NCI-H446 treated with DMSO at 0.1 percent for 48 hours (cell line): ENCODE measurements at places on chromosomes 4 and X.

GRCh38 chrX:12974305-12974795 is 560 bp upstream of the TMSB4X start:
- no peak for DNase-seq

GRCh38 chr4:128709268-128709667 is 100.2 kb upstream of the JADE1 start:
- no peak for DNase-seq

DNA sequence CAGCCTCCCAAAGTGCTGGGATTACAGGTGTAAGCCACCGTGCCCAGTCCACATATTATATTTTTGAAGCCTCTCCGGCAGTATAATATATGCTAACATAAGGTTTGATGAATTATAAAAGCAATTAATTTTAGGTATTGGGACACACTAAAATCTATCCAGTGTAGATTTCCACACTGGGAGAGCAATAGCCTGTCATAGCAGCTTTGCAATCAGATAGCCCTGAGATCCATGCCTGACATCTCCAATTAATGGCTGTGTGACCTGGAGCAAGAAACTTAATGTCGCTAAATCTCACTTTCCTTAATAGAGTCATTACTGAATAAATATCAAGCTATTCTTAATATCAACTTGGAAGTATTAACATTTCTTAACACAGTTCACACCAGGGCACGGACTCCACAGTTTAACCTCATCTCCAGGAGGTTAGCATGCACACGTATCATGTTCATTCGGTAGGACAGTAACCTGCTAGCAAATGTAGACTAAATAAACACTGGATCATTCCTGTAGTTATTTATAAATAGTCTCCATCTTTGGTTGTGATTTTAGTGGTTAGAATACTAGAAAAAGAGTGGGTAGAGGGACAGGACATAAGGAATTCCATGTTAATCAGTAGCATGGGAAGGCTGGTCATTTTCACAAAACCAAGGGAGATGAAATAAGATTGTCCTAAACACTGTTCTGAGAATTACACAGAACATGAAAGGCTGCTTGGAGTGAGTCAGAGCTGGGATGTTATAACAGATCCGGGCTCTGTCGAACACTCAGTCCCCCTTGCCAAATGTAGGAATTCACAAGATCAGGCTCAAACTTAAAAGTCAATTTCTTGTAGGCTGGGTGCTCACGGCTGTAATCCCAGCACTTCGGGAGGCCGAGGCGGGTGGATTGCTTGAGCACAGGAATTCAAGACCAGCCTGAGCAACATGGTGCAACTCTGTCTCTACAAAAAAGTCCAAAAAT is 254.7 kb downstream of the PALLD start:
- DNase-seq, result no peak

DNA sequence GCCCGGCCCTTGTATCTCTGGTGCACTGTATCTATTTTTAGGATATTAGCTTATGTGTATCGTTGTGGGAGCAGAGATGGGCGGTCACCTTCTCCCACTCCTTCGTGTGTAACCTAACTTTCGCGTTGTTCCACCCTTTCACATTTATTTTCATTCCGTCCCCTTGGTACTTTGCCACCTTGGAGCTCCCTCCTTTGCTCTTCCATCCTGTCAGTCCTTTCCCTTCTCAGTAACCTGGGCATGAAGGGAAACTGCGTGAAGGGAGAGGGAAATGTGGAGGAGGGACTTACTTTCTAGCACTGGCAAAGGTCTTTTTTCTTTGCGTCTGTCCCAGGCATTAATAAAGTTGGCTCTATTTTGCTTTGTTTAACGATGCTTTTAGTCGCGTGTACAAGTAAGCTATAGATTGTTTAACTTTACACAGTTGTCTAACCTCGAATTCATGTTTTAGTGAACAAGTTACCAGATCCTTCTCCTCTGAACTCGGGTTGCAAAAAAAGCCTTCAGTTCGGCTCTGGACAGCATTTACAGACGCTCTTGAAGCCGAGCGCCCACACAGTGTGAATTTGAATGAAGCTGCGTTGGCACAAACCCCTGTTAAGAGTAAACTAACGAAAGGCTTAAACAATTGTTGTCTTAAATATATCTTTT is 3.9 kb downstream of the PCDH10 start:
- no peak for DNase-seq

DNA sequence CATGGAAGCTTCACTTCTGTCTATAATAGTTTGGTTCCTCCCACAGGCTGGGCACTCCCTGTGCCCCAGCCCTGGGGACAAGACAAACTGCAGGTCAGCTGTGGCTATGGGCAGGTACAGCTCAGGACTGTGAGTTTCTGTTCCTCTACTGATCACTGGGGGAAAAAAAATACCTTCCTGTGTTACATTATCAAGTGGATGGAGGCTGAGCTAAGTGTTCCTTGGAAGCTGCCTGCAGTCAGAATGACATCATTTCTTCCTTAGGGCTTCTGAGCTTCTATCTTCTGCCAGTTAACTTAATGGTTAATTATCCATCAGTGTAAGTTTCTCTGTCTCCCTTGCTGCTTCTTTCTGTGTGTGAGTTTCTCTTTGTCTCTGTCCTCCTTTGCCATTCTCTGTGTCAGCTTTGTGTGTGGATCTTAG is 4.6 kb downstream of the RAB33A start:
- no peak for DNase-seq

- no peak for DNase-seq
These were observed 873.4 kb upstream of the ADGRL3 start for GRCh38 chr4:60326735-60327134.

DNA sequence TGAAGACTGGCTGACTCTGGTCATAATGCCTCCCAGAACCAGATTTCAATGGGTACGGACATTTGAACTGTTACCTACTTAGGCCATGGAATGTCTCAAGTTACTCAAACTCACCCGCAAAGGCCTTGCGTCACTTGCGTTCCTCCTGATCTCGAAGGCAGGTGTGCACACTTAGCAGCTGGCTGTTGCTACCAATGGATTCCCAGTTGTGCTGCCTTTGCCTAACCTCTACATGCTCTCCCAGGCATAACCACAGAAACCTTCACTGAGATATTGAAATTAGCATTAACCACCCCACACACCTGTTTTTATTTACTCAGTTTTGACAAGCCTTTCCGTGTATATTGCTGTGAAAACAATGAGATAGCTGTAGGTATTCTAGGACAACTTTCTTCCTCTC is 2.8 kb downstream of the ERVMER34-1 start:
- DNase-seq, result no peak

GRCh38 chr4:151574968-151575367 is 166.0 kb downstream of the FHIP1A start:
- no peak for DNase-seq

DNA sequence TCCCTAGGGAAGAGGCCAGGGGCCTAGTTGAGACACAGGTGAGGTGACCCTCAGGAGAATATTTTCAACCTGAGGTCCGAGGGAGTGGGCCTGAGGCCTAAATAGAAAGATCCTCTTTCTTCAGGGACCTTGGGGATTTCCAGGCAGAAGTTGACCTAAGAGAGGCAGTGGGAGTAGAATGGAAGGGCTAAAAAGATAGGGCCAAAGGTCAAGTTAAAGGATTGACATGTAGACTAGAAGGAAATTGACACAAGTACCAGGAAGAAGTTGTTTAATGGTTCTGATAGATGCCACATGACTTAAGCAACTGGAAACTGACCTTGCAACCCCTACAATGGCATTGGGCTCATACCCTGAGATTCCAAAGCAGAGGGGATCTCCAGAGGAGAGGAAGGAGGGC is 76.9 kb downstream of the SHROOM3 start:
- DNase-seq, result no peak

DNA sequence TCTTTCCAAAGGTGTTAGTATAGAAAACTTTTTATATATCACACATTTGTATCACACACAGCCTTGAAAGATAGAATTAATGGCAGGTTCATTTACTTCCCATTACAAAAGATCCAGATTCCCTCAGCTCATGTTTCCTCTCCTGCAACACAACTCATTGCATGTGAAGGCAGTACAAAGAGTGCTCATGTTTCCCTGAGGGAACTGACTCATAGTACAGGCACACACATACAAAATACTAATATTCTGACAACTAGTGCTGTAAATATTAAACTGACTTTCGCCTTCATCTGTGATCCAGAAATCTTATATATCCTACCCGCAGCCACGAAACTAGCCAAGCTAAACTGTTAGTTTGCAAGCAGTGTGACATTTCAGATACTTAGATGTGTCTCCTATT is 819.8 kb upstream of the PCDH7 start:
- DNase-seq, result no peak

DNA sequence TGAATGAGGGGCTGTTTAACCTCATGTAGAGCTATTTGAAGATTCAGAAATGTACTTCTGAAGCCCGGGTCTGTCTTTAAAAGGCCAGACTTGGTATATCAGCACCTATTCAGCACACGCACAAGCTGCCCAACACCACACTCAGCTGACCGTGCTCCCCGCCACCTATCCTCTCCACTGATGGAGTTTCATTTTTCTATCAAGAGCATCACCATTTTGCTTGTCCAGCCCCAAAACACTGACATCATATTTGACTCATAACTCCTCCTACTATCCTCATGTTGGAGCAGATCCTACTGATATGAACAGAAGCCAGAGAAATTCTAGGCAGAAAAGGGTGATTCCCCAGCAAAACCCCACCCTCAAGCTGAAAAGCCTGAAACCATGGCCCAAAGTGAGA is 100.3 kb downstream of the SORBS2 start:
- no peak for DNase-seq

GRCh38 chrX:104195013-104195412 is 28.8 kb downstream of the FAM199X start:
- no peak for DNase-seq

DNA sequence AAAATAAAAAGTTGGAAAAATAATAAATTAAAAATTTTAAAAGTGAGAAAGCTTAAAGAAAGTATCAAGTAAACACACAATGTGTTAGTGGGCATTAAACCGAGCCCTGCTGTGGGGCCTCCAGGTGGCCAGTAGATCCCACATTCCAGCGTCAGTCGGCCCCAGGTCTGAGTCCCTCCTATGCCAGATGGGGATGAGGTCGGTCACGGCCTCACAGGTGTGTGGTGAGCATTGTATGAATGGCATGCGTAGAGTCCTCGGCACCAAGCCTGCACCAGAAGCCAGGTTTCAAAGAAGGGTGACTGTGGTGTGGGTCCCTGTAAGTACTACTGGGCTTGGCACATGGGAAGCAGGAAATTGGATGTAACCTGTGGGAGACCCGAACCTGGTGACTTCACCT is 75.6 kb upstream of the MSX1 start:
- DNase-seq, result no peak

DNA sequence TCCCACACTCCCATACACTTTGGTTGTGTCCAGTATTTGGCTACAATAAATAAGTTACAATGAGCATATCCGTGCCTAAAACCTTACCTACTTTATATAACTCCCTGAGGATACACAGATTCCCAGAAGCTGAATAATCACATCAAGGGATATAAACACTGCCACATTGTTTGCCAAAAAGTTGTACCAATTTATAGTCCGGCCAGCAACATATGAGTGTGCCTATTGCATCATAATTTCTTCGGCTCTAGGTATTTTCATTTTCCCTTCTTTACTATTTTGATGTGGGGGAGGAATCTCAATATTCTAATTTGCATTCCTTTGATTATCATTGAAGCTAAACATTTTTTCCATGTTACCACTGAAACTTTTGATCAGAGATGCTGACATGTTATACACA is 146.4 kb downstream of the PCDH19 start:
- DNase-seq, result no peak

GRCh38 chr4:11746734-11747133 is 318.0 kb upstream of the HS3ST1 start:
- DNase-seq, result no peak

DNA sequence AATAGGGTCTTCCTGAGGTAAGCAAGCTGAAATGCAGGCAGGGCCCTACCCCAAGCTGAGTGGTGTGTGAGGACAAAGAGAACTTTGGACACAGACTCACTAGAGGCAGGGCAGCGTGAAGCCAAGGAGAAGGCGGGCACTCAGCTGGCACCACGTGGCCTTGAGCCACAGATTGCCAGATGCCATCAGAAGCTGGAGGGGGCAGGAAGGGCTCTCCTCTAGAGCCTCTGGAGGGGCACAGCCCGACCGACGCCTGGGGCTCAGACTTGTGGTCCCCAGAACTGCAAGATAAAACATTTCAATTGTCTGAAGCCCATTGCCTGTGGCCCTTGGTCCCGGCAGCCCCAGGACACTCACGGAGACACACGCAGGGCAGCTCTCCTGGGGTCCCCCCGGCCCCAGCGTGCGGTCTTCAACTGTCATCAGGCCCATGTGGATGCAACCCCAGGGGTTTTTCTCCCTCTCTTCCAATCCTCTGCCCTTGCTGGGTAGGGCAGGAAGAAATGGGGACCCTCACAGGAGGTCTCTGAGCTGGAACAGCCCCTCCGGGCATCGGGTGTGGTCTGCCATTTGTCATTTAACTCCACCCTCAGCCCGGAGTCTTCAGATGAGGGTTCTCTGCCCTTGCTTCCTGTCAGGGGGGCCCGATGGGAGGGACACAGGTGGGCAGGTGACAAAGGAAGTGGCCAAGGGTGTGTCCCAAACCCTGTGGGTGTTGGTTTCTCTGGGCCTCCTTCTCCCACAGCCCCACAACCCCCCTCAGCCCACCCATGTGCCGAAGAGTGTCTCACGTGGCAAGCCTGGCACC is 22.2 kb downstream of the HMX1 start:
- no peak for DNase-seq

- no peak for DNase-seq
These were observed 16.5 kb downstream of the PPP1R3F start for GRCh38 chrX:49286136-49286535.

DNA sequence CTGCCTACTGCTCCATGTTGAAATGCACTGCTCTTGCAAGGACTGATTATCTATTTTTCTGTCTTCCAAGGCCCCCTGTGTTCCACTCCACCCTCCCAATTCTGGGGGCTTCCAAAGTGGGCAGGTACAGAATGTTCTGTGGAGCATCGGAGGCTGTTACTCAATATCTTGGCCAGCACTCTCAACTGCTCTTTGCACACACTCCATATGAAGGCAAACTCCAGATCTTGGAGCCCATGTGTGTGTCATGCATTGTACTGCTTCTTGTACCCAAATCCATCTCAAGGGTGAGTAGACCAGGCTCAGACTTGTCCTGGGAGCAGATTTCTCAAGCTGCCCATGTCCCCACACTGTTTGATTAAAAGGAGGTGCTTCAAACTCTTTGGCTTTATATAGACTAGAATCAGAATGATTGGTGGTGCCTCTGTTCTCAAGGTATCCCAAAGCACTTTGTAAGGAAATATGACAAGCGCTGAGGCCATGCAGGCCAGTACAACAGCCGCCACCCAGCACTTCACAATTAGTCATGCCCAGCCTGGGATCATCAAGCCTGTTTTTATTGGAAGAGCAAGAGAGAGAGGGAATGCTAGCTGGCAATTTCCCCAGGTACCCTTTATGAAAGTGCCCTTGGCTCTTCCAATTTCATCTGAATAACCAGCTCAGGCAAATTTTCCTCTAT is 44.3 kb downstream of the AR start:
- DNase-seq, result no peak
